ENCODE measurements at places on chromosomes 3 and 15.
A peak's percentile ranks its signal among the peaks of the same experiment; 100 is the strongest.

DNA sequence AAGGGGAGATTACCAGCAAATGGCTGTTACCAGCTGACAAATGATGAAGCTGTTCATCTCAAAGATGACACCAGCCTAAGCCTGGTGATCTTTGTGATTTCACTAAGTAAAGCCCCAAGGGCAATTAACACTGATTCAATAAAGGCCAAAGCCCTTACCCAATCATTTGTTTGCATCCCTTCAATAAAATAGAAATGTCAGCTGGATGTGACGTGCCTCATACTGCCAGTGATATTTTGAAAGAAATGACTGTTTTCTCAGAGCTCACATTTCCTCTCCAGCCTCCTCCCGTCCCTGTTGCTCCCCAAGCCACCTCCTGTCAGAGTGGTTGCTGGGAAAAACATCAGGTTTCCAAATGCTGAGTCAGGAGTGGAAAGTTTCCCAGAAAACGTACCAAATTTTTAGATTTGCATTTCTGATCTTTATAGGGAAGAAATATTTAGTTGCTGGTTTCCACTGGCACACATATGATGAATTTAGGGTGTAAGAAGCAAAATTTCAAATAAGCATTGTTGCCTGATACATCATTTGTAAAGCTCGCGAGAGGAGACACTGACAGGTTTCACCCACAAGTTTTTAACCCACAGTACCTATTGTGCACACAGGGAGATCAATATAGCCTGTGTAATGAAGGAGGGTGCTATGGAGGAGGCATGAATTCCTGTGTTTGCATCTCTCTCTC, 21.0 kb downstream of the C2CD4A start:
- DNase-seq, result no peak

GRCh38 chr3:124826703-124827102, 60.5 kb downstream of the ITGB5 start:
- DNase-seq, result no peak

GRCh38 chr3:135811651-135812050, 153.9 kb upstream of the PPP2R3A start:
- no peak for DNase-seq

DNA sequence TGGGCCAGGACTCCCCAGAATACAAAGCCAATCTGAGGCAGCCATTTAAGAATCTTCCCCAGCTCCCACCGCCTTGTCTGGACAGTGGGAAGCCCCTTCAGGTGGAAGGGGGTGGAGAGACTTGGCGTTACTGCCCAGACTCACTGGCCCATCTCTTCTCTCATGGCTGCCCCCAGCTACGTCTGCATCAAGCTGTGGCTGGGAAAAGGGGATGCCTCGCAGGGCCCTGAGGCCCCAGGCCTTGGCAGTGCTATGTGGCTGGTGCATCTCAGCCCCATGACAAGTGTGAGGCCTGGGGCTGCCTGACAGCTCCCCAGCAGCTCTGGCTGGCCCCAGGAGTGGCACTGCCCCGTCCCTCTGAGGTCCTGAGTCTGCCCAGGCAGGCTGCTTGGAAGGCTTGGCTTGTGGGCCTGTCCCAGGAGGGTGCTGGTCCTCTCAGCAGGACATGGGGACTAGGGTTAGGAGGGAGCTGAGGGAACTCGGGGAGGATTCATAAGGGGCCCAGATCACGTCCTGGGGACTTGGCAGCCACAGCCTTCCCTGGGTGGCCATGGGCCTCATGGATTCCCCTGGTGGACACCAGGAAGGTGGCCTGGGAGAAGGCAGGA, 20.2 kb upstream of the SLC41A3 start:
- DNase-seq, result no peak

DNA sequence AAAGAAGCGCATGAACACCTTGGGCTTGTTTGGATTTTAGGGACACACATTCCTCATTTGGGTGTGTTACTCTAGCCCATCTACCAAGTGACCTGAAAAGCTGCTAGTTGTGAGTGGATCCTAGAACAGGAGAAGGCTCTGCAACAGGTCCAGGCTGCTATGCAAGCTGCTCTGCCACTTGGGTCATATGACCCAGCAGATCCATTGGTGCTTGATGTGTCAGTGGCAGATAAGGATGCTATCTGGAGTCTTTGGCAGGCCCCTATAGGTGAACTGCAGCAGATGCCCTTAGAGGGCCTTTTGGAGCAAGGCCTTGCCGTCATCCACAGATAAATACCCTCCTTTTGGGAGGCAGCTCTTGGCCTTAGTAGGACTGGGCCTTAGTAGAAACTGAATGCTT, 53.2 kb downstream of the PAQR5 start:
- no peak for DNase-seq

DNA sequence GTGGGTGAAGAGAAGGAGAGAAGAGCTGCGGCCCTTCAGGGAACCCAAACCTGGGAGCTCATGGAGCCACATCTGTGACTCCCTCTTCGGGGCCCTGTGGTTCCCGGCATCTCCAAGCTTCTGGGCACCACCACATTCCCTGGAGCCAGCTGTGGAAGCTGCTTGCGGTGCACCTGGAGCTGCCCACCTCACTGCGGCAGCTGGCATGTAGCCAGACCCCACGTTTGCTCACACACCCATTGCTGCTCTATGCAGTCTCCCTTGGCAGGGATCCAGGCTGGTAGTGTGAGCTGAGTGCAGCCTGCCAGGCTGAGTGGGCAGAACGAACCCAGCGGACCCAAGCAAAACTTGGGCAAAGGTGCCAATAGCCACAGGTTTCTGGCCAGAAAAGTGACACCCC, 16.8 kb upstream of the PLA2G4E start:
- DNase-seq, result peak; percentile 67

DNA sequence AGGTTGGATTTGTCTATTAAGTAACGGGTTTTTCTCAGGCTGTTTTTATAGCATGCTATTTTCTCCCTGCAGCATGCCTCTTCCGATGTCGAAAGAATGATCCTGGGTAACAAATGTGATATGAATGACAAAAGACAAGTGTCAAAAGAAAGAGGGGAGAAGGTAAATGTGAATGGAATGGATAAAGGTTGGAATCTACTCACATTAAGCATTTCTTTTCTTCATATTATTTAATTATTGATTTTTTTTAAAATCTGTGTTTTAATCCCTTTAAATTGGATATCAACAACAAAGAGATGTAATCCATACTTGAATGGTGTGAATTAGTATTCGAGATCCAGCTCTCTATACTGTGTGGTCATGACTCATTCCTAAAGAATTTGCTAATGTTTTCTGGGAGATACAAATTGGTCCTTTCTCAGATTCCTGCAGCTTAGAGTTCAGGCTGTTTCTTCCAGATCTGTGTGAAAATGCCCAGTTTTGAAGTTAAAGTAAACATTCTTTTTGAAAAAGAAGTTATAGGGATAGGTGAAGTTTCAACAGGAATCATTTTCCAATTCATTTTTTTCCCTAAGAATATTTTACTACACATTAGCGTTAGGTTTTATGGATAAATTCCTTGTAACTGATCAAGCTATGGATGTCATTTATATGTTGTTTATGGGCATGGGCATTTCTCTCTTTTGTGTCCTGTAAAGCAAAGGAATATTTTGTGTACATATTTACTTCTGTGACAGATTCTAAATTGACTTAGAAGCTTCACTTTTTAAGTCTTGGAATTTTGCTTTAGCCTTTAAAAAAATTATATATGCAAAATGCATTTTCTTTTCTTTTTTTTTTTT, 20.8 kb upstream of the APH1B start:
- no peak for DNase-seq

- no peak for DNase-seq
These were observed 39.0 kb downstream of the IL12A start for GRCh38 chr3:160027541-160028195.

DNA sequence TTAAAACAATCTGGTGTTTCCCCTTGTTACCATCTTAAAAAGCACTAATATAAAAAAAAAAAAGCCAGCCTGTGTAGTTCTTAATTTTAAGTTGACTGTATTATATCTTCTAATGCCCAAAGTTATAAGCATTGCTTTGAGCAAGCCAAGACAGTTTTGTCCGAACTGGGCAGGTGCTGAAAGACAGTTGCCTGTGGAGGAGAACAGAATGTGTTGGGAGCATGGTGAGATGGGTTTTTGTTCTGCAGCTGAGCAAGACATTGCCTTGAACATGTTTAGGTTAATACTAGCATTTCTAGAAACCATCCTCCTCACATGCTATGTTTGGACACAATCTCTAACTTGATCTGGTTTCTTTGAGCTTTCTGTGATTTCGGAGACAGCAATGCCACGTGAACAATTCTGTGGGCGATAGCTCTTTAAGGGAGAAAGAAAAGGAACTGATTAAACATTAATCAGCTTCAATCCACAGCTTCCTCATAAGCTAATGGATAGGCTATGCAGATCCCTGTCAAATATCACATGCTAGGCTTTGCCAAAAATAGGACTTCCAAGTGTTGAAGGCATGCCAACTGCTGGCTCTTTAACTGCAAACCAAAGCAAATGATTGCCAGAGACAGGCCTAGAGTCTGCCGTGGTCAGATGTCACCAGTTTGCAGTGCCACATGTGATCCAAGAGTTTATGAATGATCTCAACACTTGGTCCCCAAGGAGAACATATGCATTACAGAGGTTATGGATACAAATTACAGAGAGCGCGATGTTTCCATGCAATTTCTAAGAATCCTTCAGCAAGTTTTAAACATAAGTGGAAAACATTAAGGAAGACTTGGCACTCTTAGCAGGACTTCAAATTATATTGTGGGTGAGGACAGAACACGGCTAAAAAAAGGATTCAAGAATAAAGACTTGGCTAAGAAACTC, 428.1 kb downstream of the ROBO2 start:
- DNase-seq, result peak; percentile 45

GRCh38 chr3:73502609-73503583, 121.8 kb downstream of the PDZRN3 start:
- DNase-seq, result peak; percentile 50

- no peak for DNase-seq
These were observed 13.3 kb upstream of the PTX3 start for GRCh38 chr3:157423337-157423736.

- DNase-seq, result no peak
These were observed 26.4 kb upstream of the APEH start for GRCh38 chr3:49647741-49648140.

DNA sequence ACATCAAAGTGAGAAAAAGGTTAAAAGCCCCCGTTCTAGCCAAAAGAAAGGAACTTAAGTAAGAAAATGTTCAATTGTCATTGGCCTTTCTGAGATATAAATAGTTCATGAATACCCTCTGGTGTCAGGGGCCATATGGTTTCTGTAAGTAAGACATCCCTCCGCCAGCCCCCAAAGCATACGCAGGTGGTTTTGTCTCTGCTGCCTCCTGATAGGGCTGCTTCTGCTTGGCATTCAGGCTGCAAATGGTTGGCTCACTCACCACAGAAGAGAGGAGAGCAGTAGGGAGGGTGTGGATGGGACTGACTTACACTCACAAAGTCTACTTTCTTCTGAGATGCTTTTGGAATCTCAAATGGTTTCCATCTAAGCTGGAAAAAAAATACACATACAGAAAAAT, 29.8 kb downstream of the HGD start:
- DNase-seq, result no peak

DNA sequence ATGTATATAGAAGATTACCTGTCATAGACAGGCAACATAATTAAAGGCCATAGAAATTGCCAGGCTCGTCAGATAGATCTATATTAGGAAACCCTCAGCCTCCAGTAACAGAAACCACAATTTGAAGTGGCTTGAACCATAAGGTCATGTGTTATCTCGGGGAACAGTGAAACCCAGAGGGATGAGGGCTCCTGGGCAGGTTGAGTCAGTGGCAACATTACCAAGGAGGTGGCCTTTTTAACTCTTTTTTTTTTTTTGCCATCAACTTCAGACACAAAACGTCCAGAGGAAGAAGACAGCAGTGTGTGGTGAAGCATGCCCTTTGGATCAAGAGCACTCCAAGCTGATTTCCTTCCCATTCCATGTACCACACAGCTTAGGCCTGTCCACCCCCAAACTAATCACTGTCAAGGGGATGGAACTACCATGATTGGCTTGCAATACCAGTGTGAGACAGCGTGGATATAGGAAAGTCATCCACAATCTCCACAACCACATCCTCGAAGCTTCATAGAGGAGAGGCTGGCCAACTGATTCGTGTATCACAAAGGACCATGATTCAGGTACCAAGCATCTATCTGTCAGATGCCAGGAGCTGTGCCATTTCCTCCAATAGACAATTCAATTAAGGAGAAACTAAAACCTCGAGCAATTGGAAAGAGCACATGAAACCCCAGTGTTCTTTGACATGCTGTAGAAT, 999 bp upstream of the KIF7 start:
- no peak for DNase-seq

DNA sequence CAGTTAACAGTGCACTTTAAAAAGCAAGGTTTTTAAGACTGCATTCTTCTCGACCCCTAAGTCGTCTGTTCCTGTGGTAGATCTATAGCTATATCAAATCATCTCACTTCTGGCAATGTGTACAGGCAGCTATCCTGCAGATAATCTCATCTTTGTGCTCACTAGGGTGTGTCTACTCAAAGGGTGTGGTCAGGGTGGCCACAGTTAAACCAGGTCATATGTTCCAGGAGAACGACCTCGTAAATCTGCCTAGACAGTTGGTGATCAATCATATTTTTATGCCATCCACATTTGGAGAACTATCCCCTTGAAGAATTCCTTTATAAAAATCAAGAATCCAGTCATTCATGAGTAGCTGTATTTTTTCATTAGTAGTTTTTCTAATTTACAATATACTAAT, 3.0 kb downstream of the VEPH1 start:
- no peak for DNase-seq

GRCh38 chr15:64478863-64479262, 18.5 kb downstream of the ZNF609 start:
- no peak for DNase-seq

GRCh38 chr3:186965141-186965879, 35.0 kb downstream of the ST6GAL1 start:
- DNase-seq, result no peak

DNA sequence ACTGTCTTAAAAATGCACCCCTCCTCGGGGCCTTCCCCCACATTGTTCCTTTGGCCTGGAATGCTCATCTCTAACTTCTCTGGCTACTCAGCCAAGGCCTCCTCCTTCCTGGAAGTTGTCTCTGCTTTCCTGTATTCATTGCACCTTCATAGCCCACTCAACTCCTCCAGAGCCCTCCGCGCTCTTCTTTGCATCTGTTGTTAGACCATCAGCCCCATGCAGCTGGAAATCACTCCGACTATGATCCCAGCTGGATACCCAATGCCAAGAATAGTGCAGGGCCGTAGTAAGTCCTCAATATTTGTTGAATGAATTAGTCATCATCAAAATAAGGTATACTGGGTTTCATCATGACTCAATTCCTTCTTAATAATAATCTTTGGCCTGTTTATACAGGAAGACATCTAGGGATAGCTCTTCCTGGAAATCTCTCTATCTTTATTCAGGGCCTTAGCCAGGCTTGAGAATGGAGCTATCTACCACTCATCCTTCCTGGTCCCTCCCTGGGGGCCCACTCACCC, 112.7 kb downstream of the SYNPR start:
- DNase-seq, result no peak

DNA sequence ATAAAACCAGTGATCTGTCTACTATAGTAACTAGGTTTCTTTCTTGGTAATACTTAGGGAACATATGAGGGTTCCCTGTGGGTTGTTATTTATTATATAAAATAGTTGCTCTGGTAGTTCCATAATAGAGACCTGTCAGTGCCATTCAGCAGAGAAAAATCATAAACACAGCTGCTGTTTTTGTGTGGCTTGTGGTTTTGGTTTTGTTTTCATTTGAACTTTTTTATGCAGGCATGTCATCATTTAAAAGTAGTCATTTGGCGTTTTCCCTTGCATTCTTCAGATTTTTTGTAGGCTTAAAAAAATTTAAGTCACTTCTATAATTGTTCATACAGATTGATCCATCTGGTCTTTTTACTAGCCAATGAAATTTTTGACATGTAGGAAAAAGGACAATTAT, 47.9 kb downstream of the PIK3CA start:
- no peak for DNase-seq

- no peak for DNase-seq
These were observed 312.3 kb downstream of the WDR72 start for GRCh38 chr15:53447053-53447574.

GRCh38 chr3:149271669-149272068, 50.0 kb upstream of the CP start:
- no peak for DNase-seq

Measured in NCI-H1092 (cell line).